Right cardiac atrium (tissue), 5 donors: ENCODE measurements at places on chromosomes 1 and 21.

DNA sequence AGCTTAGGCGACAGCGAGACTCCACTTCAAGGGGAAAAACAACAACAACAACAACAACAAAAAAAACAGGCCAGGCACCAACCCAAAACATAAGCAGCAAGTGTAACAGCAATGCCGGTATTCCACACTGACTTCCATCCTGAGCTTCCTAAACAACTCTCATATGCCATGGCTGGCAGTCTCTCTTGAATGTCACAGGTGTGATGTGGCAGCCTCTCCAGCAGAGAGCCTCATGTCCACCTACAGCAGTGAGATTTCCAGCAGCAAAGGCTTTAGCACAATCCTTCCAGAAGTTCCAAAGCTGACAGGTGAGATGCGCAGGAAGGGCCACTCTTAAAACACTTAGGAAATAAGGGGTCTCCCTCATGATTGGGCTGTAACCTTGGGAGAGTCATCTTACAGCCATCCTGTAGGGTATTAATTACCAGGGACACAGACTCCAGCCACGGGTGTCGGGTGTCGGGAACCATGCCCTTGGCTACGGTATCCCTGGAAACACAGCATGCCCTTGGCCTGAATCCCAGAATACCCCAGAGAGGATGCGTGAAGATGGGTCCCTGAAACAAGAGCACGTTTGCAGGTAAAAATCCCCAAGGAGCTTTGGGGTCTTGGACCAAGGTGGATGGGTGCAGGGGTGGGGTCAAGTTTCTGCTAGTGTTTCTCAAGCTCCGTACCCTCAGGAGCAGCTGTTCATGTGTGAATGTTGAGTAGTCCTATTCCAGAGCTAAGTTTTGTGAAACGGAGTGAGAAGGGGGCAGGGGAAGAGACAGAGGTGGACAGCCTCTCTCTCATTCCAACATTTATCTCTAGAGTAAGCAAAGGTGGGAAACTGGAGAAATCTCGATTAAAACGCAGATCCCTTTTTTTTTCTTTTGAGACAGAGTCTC is 31.4 kb downstream of the CLSTN1 start:
- no peak for DNase-seq

DNA sequence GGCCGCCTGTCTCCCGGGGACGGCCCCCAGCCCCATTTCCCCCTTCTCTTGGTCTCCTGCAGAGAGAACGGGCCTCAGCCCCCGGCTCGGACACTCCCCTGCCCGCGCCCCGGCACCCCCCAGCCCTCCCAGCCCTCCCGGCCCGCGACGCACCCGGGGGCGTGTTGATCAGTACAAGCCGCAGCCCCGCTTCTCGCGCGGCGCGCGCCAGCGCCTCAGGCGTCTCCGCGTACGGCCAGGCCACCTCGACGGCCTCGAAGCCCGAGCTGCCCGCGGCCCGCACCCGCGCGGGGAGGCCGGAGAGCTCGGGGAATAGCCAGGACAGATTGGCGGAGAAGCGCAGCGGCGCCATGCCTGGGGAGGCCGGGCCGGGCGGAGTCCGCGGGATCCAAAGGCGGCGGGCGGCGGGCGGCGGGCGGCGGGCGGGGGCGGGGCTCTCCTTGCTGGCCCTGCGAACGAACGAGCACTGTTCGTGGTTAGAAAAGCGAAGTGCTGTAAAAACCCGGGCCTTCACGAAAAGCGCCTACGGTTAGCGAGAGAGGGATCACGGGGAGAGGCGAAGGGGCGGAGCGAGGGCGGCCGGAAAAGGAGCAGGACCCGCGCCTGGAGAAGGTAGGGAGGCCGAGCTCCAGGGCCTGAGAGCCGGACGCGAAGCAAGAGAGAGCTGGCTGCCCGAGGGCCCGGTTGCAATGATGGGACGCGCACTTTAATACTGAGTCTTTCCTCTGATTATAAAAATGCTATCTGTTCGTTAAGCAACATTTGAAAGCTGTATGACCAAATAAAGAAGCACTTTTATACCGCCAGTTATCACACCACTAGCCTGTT is at the start of gene HYI:
HYI (minus strand) TSS at position 490 of the 828 bp plus-strand sequence; CDS start at position 352, 138 bp downstream.
- DNase-seq = peak; percentile 86

- DNase-seq = no peak
These were observed 13.0 kb upstream of the SLC35A3 start for GRCh38 chr1:99956755-99957154.

DNA sequence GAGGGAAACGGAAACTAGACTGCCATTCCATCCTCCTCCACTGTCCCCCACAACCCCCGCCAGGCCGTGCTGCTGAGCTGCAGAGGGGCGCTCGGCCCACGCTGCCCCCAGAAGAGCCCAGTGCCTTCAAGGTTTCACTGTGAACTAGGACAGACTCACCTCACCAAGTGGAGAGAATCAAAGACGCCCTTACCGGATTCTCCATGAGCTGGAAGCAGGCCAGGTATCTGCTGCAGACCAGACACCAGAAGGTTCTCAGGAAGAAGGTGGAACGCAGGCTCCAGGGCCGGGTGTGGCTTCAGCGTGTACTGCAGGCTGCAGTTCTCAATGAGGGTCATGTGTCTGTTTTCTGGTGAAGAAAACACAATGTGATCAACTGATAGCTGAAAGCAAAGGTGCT is 30.6 kb downstream of the NPHP4 start:
- no peak for DNase-seq

DNA sequence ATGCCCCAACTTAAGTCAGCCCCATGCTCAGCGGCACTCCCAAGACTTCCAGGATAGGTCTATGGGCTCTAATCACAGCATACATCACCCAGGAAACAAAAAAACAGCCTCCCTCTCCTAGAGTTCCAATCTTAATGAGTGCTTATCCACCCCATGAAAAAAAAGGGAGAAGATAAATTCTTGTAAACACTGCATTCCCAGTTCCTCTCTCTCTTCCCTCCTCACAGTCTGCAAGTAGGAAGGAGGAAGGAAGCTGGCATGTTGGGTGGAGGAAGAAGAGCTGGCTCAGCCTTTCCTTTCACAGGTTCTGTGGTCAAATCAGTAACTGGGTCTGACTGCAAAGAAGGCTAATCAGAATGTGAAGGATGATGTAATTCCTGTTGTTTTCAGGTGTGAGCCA is 69.9 kb upstream of the ZC3H11B start:
- DNase-seq = no peak

DNA sequence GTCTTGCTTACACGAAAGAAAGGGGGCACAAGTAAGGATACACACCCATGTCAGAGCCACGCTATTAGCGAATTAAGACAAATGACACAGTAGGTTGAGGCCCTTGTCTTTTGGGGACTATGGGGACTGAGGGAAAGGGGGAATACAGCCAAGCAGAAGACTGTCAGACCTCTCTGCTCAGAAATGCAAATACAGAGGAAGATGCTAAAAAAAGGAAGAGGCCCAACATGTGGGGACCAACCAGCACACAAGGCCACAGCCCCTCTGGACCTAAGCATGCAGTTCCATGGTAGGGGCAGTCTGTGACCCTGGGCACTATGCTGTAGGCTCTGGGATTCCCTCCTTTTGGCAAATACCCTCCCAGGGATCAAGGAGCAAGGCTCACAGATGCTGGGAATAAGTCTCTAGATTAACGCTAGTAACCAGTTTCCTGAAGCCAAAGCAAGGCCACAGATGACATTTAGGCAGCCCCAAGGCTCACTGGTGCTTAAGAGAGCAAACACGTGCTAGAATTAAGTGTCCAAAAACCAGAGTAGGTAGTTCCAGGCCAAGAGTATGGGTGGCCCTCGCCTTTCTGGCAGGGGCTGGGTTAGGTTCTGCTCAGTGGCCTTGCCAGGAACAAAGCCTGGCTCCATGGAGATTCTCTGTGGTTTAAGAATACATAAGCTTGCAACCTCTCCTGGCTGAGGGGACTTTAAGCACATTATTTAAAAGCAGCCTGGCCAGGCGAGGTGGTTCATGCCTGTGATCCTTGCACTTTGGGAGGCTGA is 38.2 kb downstream of the RABIF start:
- DNase-seq = peak; percentile 34

- peak; percentile 18 for DNase-seq
These were observed 34.5 kb downstream of the PROX1 start for GRCh38 chr1:214022229-214022791.

DNA sequence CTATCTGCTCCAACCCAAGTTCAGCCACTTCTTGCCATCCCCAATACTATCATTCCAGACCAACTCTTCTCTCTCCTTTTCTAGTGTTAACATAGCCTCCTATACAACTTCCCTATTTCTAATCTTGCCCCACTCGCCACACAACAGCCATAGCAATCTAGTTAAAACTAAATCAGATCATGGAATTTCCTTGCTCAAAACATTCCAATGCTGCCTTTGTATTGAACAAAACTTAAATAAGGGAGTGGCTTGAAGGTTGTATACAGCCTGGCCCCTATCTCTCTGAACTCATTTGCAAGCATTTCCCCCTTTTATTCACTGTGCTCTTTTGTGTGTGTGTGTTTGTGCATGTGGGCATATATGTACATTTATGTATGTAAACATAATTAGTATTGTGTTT is 118.1 kb upstream of the SGIP1 start:
- no peak for DNase-seq

GRCh38 chr1:63874278-63874880 is 100.6 kb downstream of the ROR1 start:
- DNase-seq = no peak

DNA sequence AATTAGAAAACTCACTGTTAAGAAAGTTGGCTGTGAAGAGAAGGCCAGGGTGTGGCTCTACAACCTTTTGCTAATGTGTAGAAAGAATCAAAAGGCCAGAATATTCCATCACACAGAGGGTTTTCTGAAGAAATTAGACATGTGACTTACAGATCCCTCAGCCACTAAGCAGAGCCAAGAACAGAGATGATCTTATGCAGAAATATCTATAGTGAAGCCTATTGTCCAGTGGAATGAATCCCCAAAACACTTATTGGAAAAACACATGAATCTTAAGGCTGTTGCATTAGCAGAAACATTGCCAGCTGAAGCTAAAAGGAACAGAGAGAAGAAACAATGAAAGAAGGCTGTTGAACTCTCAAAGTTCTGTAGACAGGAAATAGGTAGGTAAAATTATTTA is 979.2 kb downstream of the MRPL39 start:
- DNase-seq = no peak

GRCh38 chr21:15771311-15771710 is 41.5 kb downstream of the USP25 start:
- DNase-seq = no peak

GRCh38 chr1:2504225-2504948 is 22.0 kb downstream of the PANK4 start:
- peak; percentile 72 for DNase-seq

DNA sequence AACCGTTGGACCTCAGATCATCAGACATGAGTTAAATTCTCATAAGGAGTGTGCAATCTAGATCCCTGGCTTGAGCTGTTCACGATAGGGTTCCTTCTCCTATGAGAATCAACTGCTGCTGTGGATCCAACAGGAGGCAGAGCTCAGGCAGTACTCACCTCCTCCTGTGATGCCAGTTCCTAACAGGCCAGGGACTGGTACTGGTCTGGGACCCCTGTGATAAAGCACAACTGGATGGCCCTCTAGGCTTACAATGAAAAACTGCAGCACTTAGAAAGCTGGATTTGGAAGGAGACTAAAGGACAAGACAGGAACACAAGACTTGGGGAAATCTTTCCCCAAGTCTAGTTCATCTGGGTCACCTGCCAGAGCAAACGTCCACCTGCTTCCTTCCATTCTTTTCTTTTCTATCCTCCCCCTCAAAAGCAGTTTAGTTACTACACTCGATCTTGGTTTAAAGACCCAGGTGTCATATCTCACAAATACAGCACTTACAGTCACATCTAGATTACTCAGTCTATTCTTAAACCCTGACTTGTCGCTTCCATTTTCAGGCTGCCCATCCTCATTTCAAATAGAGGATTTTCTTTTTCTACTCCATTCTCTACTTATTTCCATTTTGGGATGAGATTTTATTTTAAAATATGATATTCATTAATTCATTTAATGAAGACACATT is 59.8 kb downstream of the PTPN14 start:
- DNase-seq = no peak

DNA sequence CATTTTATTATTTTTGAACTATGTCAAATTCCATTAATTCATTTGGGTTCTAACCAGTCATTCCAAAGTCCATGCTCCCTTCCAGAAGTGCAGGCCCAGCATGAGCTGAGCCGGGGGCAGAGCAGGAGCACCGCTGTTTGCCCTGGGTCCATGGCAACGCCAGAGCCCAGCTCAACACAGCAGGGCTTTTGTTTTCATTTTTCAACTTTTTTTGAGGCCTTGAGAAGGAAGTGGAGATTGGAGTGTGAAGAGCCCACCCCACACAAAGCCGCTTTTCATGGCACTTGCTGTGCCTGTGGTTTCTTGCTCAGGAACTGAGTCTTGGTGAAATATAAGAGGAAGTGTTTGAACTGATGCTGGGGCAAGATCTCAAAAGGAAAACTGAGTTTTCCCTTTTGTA is 13.2 kb upstream of the PRMT2 start:
- DNase-seq = peak; percentile 77

GRCh38 chr1:244761279-244761678 is 74.2 kb upstream of the COX20 start:
- DNase-seq = no peak

DNA sequence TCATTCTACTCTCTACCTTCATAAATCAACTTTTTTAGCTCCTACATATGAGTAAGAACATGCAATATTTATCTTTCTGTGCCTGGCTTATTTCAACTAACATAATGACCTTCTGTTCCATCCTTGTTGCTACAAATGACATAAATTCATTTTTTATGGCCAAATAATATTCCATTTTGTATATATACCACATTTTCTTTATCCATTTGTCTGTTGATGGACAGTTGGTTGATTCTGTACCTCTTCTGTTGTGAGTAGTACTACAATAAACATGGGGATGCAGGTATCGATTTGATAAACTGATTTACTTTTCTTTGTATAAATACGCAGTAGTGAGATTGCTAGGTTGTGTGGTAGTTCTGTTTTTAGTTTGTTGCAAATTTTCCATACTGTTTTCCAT is 279.5 kb upstream of the NFIA start:
- no peak for DNase-seq

DNA sequence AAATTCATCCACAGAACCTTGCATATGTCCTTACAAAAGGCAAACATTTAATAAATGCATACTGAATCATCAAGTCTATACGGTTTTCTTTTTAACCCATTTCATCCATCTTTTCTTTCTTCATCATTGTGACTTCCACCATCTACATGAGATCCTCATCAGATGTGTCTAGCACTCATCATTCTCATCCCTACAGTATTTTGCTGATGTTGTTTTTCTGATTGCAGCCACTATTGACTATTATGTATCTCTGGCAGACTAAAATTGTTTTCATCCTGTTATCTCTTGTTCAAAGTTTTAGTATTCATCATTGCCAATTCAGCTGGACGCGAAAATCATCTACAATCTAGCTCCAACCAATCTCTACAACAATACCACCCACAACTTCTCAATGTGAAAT is 5.9 kb downstream of the LRIF1 start:
- no peak for DNase-seq

DNA sequence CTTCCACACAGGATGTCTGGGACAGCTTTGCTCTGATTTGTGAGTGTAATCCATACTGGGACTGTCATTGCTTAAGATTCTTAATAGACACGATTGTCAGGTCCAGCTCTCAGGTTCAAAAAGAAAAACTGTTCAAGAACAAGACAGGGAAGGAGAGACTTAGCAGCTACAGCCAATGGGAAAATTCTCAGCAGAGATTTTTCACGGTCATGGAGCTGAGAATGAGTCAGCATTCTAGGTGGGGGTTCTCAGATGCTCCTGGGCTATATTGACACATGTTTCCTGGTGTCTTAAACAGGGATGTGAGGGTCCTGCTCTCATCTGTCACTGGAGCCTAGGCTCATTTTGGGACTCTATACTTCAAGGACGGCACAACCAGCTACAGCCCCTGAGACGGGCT is 318.3 kb downstream of the RRAGC start:
- DNase-seq = no peak
